Ovary (tissue), 10 donors: ENCODE measurements at places on chromosomes 5 and 9. TPM values are rescaled to one million over a fixed set of nuclear protein-coding genes. Genes with fewer than 3 reads are reported as not detected.

GRCh38 chr5:167241436-167242067, 1049.9 kb upstream of the WWC1 start:
- DNase-seq, result no peak

DNA sequence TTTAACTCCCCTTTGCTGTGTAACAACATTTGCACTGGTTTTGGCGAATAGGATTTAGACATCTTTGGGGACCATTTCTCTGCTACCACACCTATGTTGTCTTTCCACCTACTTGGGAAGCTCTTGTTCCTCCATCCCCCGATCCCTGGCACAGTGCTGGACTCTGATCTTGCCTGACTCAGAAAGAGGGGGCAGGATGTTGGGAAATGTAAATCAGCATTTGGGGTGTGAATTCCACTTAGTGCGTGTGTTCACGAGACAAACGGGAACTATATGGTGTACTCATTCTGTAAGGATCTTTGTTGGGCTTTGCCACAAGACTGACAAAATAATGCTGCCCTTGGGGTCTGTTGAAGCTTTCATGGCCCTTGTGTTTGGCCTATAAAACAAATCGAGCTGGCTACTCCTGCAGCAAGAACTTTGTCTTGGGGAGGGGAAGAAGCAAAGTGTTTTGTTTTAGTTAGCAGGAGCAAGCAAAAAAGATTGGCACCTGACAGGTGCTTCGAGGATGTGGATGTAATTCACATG, 18.5 kb downstream of the TMEM268 start:
- DNase-seq, result no peak

DNA sequence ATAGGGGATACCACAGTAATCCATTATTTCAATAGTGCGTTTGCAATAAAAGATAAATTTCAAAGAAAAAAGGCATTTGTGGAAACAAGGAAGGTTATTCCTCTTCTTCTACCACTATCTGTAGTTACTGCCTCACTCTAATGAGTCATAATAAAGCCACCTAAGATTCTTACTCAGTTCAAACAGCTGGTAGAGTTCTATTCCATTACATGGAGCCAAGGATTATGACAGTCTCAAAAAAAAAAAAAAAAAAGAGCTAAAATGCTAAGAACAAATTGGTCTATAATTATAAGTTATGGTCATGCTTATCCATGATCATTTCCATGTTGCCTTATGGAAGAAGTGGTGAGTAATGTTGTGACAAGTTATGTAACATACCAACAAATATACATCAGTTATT, 46.3 kb downstream of the DENND1A start:
- no peak for DNase-seq

GRCh38 chr9:77725046-77725694, 77.0 kb upstream of the GNA14 start:
- no peak for DNase-seq

ABCA1 gene
- 23.2 TPM for total RNA-seq

ARHGEF37 gene
- total RNA-seq, result 4.1 TPM

GFI1B gene
- not detected for total RNA-seq
